ENCODE measurements at places on chromosomes 6 and 20.
A peak's percentile ranks its signal among the peaks of the same experiment; 100 is the strongest.

GRCh38 chr20:13788167-13788834, 3.5 kb downstream of the NDUFAF5 start:
- no peak for DNase-seq

DNA sequence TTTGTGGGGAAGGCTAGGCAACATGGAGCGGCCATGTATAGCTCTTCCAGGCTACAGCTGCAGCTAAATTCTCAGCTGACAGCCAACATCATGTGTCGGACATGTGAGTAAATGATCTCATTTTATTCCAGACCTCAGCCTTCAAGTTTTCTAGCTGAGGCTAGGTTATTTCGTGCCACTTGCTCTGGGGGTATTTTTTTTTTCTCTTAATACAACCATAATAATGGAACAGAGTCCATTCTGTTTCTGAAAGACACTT, 573.5 kb downstream of the CD109 start:
- DNase-seq, result no peak

GRCh38 chr6:68279793-68280557, 355.1 kb upstream of the ADGRB3 start:
- peak; percentile 39 for DNase-seq

DNA sequence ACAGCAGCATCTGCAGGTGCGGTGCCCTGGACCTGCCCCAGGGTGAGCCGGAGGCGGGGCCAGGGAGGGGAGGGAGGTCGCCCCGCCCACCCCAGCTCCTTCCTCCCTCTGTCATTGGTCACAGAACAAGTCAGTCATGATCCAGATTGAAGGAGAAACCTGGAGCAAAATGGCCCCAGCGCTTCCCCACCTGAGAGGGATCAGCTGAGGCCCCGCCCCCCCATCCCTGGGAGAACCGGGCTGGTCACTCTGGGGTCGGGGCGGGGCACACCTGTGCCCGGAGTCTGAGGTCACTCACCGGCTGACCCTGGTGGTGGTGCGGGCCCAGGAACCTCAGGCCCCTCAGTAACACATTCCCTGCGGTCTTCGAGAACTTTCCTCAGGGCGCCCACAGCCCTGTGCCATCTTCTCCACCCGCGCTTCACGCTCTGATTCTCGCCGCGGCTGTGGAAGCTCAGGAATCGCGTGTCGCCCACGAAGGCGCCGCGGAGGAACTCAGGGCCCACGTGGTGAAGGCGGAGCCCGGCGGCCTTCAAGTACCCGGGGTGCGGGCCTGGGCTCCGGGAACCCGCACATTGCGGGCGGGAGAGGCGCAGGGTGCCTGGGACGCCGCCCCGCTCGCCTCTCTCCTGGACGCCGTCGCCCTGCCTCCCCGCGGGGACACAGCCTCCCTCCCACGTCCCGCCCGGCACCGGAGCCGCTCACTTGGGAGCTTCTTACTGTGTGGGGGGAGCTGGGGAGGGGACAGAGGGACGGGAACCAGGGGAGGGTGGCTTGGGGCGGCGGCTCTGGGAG, 36.4 kb upstream of the HLA-C start:
- peak; percentile 50 for DNase-seq

GRCh38 chr6:17423026-17423425, 29.6 kb downstream of the CAP2 start:
- DNase-seq, result no peak

DNA sequence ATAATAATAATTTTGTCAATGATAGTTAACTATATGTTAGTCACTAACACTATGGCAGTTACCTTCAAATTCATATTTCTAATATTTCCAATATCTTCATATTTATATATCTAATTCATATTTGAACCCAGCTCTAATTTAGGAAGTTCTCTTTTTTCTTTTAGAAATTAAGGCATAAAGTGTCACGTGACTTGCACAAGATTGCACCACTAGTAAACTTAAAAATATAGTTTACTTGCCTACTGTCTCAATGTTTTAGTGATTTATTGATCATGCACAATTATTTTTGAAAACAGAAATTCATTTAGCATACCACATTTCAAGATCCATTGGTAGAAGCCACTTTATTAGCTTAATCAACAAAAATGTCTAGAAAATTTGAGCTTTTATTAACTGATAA, 508.7 kb upstream of the ZNF337 start:
- DNase-seq, result no peak

- no peak for DNase-seq
Observed at GRCh38 chr6:157800420-157801237, 22.4 kb upstream of the SNX9 start.

- DNase-seq, result no peak
Observed at GRCh38 chr20:25565578-25566157, 19.7 kb downstream of the NINL start.

GRCh38 chr6:33822575-33823395, 19.0 kb upstream of the MLN start:
- DNase-seq, result no peak
